RPMI8226 (cell line): ENCODE measurements at places on chromosomes 4 and X.

DNA sequence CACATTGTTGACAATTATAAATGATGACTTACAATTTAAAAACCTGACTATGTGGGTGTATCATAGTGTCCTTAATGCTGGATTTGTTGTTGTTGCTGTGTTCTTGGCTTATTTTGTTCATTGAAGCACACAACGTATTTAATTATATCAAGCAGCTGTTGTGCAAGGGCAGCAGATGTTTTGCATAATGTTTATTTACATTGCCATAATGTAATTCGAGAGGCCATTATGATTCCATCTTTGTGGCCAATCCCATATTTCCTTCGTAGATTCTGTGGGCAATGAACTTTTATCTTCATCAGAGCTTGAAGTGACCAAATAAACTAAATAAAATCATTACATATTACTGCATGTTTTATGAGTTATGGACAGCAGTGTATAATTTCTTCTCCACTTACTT is 422.6 kb upstream of the GALNTL6 start:
- DNase-seq: no peak

GRCh38 chr4:23741681-23742191 is 148.1 kb downstream of the PPARGC1A start:
- no peak for DNase-seq

DNA sequence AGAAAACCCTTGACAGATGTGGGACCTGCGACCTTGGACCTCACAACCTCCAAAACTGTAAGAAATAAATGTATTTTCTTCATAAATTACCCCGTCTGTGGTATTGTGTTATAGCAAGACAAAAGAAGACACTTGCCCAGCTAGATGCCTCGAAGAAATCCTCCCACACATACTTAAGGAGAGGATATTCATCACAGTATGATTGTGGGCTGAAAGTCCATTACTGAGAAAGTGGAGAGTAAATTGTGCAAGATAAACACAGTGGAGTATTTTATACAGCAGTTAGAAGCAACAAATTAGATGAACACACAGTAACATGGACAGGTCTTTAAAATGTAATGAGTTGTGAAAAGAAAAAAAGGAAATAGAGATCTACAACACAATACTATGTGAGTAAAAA is 25.8 kb upstream of the PLA2G12A start:
- DNase-seq: no peak

- DNase-seq: no peak
Observed at GRCh38 chr4:87805971-87806370, 6.6 kb downstream of the IBSP start.

DNA sequence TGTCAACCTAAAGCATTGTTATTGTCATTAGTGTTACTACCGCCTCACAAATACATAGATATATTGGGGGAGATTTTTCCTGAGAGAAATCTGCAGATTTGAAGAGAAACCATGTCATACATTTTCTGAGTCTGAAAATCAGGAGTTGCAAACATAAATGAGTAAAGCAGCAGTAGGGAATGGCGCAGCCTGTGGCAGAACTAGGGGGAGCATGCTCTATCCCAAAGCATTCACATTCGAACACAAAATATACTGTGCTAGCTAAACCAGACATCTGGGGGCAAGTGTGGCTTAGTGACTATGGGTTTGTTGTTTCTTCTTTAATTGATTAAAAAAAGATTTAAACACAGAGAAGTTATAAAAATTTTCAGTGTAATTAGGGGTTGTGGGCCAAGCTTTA is 83.2 kb downstream of the CPE start:
- DNase-seq: no peak

GRCh38 chr4:6935965-6936364 is 26.3 kb downstream of the TBC1D14 start:
- no peak for DNase-seq

DNA sequence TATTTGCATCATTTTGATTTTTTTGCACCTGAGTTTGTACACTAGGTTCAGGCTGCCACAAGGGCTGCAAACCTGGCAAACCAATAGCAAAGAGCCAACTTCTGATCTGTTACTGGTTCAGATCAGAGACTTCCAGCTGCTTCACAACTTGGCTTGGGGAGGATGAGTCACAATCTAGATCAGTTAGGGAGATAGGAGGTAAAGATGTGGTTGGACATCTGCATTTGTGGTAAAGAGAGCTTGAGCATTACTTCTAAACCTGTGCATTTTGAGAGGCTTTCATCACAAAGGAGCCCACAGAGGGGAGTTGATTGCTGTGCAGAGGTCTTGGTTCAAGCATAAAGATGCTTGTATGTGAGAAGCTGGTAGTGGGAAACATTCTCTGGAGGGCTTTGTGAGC is 34.5 kb downstream of the LINC00632 start:
- DNase-seq: no peak
